Thyroid gland (tissue), 4 donors: ENCODE measurements at places on chromosomes 12 and 14. TPM values are rescaled to one million over a fixed set of nuclear protein-coding genes. Genes with fewer than 3 reads are reported as not detected.
A peak's percentile ranks its signal among the peaks of the same experiment; 100 is the strongest.

- H3K4me3 ChIP-seq: no peak overlapping the region
- H3K4me1 ChIP-seq: no peaks in the 10 kb centered on the region
- no peaks in the 10 kb centered on the region for H3K36me3 ChIP-seq
- no peak for DNase-seq
These were observed 79.9 kb upstream of the SSTR1 start for GRCh38 chr14:38127784-38128183.

DNA sequence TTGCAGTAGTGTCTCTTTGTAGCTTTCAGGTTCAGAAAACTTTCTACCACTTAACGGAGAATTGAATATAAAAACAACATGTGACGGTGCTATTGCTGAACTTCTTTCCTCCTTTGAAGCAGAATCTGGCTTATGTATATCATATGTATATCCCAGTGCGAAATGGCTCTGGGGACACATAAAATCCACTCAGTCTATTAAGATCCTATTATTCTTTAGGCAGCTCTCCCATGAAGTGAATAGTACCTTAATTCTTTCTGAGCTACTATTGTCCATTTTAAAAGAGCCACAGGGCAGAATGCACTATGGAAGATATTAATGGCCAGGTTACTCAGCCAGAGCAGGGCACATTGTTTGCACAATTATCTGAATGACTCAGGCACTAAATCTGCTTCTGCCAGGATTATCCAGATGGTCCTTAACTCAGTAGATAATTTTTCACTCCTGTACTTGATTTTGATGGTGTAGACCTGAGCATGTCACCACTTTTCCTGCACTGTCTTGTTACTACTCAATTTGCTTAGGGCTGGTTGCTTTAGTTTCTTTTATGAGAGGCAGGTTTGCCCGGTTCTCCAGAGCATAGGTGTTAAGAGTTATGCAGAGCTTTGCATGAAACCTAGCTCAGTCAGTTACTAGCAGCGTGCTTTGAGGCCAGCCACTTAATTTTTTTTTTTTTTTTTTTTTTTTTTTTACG, 5.5 kb downstream of the CNTN1 start:
- H3K36me3 ChIP-seq: no peaks in the 10 kb centered on the region
- H3K27ac ChIP-seq: no peak overlapping the region
- peaks cover 4% of the 10 kb centered on the region for H3K27me3 ChIP-seq
- H3K4me1 ChIP-seq: peaks cover 8% of the 10 kb centered on the region

GRCh38 chr12:127025545-127025944, 1241.4 kb upstream of the TMEM132C start:
- no peaks in the 10 kb centered on the region for H3K4me1 ChIP-seq
- H3K36me3 ChIP-seq: no peaks in the 10 kb centered on the region
- H3K4me3 ChIP-seq: no peak overlapping the region

GRCh38 chr12:92506460-92506859, 196.3 kb upstream of the PLEKHG7 start:
- DNase-seq: no peak
- H3K4me3 ChIP-seq: no peak overlapping the region
- H3K4me1 ChIP-seq: peaks cover 44% of the 10 kb centered on the region
- no peaks in the 10 kb centered on the region for H3K27me3 ChIP-seq
- H3K27ac ChIP-seq: no peak overlapping the region
- no peaks in the 10 kb centered on the region for H3K36me3 ChIP-seq

DNA sequence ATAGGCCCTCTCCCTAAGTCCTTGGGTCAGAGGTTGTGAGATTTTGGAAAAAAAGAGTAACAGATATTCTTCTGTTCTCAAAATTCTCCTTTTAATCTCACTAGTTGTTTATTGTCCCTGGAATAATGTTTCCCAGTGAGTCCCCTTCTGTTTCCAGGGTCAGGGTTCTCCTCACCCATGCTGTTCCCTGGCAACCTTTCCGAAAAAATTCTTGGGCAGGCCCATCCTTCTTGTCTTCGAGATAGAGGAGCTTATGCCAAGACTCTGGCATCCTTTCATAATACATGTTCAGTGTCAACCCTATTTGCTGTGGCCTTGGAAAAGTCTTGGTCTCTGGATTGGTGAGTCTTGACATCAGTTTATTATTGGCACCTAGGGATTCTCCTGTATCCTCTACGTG, 212.4 kb upstream of the FAR2 start:
- no peaks in the 10 kb centered on the region for H3K27me3 ChIP-seq
- no peak overlapping the region for H3K27ac ChIP-seq
- H3K4me1 ChIP-seq: no peaks in the 10 kb centered on the region

DNA sequence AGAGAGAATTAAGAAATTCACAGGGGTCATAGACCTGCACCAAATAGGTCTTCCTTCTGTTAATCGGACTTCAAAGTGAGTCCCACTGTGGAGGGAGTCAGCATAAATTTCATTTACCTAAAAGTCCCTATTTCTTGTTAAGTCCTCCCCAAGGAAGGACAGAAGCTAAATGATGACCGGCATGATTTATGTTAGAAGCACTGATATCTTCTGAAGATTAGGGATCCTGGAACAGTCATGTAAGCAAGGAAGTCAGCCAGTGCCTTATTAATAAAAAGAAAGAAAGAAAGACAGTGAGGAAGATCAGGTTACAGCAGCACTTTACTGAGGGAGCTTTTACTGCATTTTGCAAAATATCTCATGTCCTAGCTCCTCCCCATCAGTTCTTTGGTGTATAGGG, 287.5 kb downstream of the FOXG1 start:
- no peak overlapping the region for H3K27ac ChIP-seq
- H3K27me3 ChIP-seq: no peaks in the 10 kb centered on the region
- DNase-seq: no peak
- no peaks in the 10 kb centered on the region for H3K36me3 ChIP-seq
- H3K4me3 ChIP-seq: no peak overlapping the region

DNA sequence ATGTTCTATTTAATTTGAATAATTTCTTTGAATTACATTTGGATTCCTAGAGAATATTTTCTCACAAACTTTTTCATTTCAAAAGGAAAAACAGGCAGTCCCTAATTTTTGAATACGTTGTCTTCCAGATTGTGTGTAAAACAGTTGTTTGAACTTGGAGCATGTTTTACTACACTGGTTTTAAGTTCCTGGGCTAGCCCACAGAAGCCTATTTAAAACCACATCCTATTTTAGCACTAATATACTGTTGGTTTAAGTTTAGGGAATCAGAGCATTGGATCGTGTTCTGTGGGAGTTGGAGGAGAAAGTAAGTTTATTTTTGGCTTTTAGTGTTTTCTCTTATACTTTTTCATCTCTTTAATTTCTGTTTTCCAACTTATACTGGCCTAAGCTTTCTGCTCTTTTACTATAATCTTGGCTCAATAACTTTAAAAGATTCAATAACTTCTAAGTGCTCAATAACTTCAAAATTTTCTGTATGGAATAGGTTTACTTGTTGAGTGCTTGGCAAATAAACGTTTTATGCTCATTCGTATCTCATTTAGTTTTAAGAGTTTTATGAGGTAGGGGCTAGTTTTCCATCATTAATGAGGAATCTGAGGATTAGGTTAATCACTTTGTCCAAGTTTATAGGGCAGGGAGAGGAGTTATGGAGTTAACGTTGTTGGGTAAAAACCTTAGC, 14.9 kb downstream of the LEMD3 start:
- H3K4me3 ChIP-seq: no peak overlapping the region
- no peak overlapping the region for H3K27ac ChIP-seq
- no peak for DNase-seq
- no peaks in the 10 kb centered on the region for H3K36me3 ChIP-seq
- no peaks in the 10 kb centered on the region for H3K4me1 ChIP-seq
- H3K27me3 ChIP-seq: no peaks in the 10 kb centered on the region

- H3K27ac ChIP-seq: no peak within 1 kb of the TSS
- no peaks in the 10 kb centered on the region for H3K27me3 ChIP-seq
- no peaks in the 10 kb centered on the region for H3K36me3 ChIP-seq
- peaks cover 5% of the 10 kb centered on the region for H3K4me1 ChIP-seq
- DNase-seq: peak; percentile 13
These were observed at the start of gene ANO2 for GRCh38 chr12:5945071-5946008. ANO2 (minus strand) TSS chr12:5945259; CDS start chr12:5945217, 42 bp downstream.

The GPR84 gene
- 0.39 TPM for total RNA-seq

DNA sequence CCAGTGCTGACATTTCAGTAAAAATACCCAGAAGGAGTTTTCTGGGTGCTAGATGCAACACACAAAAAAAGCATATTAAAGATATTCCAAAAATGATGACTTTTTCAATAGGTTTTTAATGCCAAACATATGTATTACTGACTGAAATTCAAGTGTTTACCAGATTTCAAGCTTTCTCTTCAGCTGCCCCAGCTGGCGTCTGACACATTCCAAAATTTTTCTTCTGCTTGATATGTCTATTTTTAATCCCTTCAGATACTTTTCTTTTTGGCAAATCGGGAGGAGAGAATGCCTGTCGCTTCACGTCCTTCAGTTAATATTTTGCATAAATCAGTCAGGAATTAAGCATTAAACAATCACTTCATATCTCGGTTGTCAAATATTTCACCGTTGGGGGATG, 7.1 kb upstream of the CCDC60 start:
- H3K4me3 ChIP-seq: no peak overlapping the region
- H3K27me3 ChIP-seq: no peaks in the 10 kb centered on the region
- H3K27ac ChIP-seq: no peak overlapping the region
- no peak for DNase-seq
- H3K36me3 ChIP-seq: no peaks in the 10 kb centered on the region

GRCh38 chr12:48145981-48146380, 11.3 kb downstream of the ASB8 start:
- no peak for DNase-seq
- no peak overlapping the region for H3K4me3 ChIP-seq
- peaks cover 28% of the 10 kb centered on the region for H3K36me3 ChIP-seq
- no peaks in the 10 kb centered on the region for H3K27me3 ChIP-seq

GRCh38 chr12:87085286-87085685, 829.1 kb upstream of the MGAT4C start:
- H3K4me1 ChIP-seq: no peaks in the 10 kb centered on the region
- H3K27ac ChIP-seq: no peak overlapping the region
- H3K4me3 ChIP-seq: no peak overlapping the region
- no peaks in the 10 kb centered on the region for H3K36me3 ChIP-seq

The PLEKHG7 gene
- total RNA-seq: not detected

The MIP gene
- not detected for total RNA-seq

DNA sequence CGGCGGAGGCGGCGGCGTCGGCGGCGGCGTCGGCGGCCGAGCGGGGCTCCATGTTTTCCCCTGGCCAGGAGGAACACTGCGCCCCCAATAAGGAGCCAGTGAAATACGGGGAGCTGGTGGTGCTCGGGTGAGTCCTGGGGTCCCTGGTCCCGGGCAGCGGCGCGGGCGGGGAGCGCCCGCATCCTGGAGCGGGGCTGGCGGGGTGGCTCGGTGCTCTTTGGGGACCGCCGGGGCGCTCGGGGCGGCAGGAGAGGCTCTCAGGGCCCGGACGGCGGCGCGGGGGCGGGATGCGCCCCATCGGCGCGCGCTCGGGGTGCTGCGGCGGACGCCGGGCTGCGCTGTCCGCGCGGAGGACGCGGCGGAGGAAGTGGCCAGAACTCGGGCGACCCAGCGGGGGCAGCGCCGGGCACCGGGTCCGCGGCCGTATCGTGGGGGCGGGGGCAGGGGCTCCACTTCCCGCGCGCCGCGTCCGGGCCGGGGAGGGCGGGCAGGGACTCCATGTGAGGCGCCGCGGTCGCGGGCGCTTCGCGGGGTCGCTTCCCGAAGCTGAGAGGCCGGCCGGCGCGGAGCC, 485 bp downstream of the PELI2 start:
- H3K27ac ChIP-seq: peak overlapping the region; percentile 91
- H3K4me3 ChIP-seq: peak overlapping the region; percentile 87
- peaks cover 13% of the 10 kb centered on the region for H3K4me1 ChIP-seq
- H3K27me3 ChIP-seq: no peaks in the 10 kb centered on the region
- no peaks in the 10 kb centered on the region for H3K36me3 ChIP-seq

DNA sequence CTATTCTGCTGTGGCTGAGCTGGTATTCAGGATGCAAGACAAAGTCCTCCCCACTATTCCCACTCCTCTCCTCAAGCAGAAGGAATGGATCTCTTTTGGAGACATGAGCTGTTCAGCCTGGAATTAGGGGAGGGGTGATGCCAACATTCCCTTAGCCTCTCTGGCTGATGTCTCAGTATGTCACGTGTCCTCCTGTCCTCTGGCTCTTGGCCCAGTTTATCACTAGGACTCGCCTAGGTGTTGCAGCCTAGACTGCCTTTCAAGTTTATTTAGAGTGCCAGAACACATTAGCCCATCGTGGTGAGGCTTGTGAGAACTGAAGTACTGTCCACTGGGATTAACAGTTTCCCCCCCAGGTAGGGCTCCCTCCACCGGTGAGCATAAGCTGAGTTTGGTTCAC, 239.9 kb upstream of the MIS18BP1 start:
- no peaks in the 10 kb centered on the region for H3K36me3 ChIP-seq
- no peak overlapping the region for H3K4me3 ChIP-seq
- no peak for DNase-seq
- H3K27me3 ChIP-seq: no peaks in the 10 kb centered on the region
- H3K4me1 ChIP-seq: no peaks in the 10 kb centered on the region
- H3K27ac ChIP-seq: no peak overlapping the region

- DNase-seq: no peak
- H3K4me1 ChIP-seq: no peaks in the 10 kb centered on the region
- no peak overlapping the region for H3K27ac ChIP-seq
These were observed 1442.0 kb downstream of the AACS start for GRCh38 chr12:126507231-126507630.

DNA sequence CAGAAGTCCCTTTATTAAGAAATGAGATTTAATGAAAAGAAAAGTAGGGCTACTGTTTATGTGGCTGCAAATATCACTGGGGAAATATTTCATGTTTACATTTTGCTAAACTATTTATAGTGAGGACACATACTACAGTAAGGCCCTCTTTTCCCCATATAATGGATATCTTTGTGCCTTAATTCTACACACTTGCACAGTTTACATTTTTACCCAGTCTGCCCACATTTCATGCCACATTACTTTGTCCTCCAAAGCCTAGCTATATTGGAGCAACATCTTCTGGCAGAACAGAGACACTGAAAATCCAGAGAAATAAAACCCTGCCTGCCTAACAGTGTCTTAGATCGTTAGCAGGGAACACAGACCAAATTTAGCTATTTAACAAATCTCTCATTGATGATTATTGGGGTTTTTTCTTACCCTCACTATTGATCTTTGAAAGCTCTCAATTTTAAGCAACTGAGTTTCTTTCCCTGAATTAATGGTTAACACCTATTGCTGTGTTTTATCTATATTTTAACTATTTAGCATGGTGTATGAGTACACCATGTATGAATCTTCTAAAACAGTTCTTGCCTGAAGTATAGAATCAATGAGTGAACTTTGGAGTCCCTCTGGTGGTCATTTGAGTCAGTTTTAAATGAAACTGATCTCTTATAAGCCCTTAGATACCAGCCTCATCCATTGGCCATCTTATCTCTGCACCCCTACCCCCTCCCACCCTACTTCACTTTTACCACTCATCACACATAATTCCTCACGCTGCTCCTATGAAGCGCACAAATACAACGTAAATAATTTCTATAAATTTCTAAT, 170.2 kb downstream of the BCAT1 start:
- no peak overlapping the region for H3K4me3 ChIP-seq
- H3K4me1 ChIP-seq: peaks cover 5% of the 10 kb centered on the region
- no peaks in the 10 kb centered on the region for H3K36me3 ChIP-seq
- no peaks in the 10 kb centered on the region for H3K27me3 ChIP-seq

The OR10P1 gene
- not detected for total RNA-seq

GRCh38 chr12:42343721-42344120, 17.8 kb downstream of the PPHLN1 start:
- no peaks in the 10 kb centered on the region for H3K4me1 ChIP-seq
- H3K36me3 ChIP-seq: no peaks in the 10 kb centered on the region
- no peak for DNase-seq
- H3K27me3 ChIP-seq: no peaks in the 10 kb centered on the region
- H3K4me3 ChIP-seq: no peak overlapping the region

The KRT77 gene
- total RNA-seq: not detected
